Cortex of kidney (tissue), 1 donor: ENCODE measurements at places on chromosomes 6 and 20.

- DNase-seq: no peak
Measured at GRCh38 chr6:167505782-167506181, 180.9 kb downstream of the TTLL2 start.

DNA sequence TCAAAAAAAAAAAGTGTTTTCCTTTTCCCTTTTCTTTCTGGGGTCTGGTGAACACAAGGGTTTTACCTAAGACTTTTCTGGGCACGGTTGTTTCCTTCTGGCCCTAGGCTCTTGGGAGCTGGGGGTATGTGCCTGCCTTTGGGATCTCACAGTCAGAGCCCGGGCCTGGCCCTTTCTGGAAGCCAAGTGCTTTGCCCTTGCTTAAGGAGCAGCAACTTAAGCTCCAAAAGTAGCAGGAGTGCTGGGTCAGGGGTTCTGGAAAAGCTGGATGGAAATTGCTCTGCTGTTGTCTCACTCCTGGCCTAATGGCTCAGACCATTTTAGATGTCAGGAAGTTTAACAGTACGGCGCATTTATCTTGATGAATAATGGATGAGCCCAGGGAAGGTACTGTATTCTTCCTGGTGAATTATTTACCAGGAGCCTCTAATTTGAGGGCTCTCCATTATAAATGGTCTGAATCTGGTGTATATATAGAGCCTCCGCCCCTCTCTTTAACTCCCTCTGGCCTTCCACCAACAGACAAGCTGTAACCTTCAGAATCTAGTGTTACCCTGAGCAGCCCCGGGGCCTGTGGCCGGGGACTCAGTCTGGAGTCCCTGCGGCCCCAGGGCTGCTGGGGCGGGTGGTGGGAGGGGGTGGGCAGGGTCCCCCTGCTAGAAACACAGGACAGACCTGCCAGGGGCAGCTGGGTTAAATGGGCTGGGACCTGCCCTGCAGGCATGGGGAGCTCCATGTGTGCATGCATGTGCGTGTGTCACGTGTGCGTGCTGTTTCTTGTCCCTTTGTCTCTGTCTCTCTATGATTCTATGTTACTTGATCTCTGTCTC is 37.5 kb downstream of the PTK7 start:
- no peak for DNase-seq

DNA sequence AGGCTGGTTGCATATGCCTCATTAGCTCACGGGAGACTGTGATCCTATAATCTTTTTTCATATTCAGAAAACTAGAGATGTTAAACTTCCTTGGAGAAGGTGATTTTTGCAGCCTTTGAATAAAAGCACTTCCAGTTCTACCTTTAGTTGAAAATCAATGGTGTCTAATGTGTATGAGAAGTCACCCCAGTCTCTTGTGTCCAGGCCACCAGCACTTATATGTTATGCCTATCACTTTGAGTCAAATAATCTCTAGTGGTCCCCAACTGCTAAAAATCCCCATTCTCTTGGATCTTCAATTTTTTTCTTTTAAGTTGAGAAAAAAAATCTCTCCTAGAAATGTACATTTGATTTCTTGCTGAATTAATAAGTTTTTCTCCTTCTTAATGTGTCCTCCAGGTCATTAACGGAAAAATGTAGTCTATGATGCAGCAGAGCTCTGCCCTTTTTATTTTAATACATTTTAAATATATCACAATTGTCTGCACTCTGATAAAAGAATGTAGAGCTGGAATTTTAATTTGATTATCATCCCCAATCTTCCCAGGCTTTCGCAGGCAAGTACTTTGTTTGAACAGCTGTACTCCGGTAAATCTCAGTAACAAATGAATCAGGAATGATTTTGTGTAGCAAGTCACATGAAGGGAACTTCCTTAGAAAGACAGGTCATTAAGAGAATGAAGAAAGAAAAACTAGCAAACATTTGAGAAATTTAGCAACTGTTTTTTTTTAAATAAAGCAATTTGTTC is 147.0 kb downstream of the SOX4 start:
- DNase-seq: no peak

GRCh38 chr20:57717797-57718196 is 8.0 kb upstream of the PMEPA1 start:
- DNase-seq: no peak

GRCh38 chr6:53924821-53925422 is 130.1 kb downstream of the LRRC1 start:
- no peak for DNase-seq

DNA sequence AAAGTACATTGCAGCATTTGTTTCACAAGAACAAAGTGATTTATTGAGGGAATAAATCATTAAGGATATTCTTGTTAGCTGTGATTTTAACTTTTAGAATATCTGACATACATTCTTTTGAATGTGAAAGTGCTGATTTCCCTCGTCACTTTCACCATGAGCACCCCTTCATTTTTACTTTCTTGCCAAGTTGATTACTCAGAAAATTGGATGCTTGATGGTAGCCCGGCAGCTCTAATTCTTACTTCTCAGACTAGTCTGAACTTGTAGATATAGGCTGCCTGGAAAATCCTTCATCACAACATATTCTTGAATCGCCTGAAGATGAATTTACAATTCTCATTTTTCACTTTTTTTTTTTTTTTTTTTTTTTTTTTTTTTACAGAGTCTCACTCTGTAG is 147.1 kb upstream of the SMLR1 start:
- no peak for DNase-seq
